Regular cardiac myocyte (primary cell): ENCODE measurements at places on chromosomes 4 and X. TPM values are rescaled to one million over a fixed set of nuclear protein-coding genes. Genes with fewer than 3 reads are reported as not detected.

Gene NEIL3
- total RNA-seq = 2.0 and 15.0 TPM in 2 replicates

Gene PDGFRA
- total RNA-seq = 295 and 354 TPM in 2 replicates

Gene KDR
- total RNA-seq = 8.7 and 33.7 TPM in 2 replicates

Gene SAGE1
- not detected in 2 replicates for total RNA-seq

Gene PNMA6F
- total RNA-seq = not detected in 2 replicates

Gene ADRA2C
- total RNA-seq = 0.85 and 1.9 TPM in 2 replicates

Gene SHISA3
- 0.38 and 1.7 TPM in 2 replicates for total RNA-seq

Gene FAM149A
- total RNA-seq = 2.3 and 8.2 TPM in 2 replicates

Gene SNCA
- total RNA-seq = 0.56 and 0.96 TPM in 2 replicates

Gene PAGE5
- total RNA-seq = not detected in 2 replicates

Gene ANOS1
- 2.1 and 6.5 TPM in 2 replicates for total RNA-seq

Gene LDOC1
- total RNA-seq = 4.2 and 4.6 TPM in 2 replicates

Gene FANCB
- total RNA-seq = 5.4 and 13.4 TPM in 2 replicates

Gene TXK
- 0.19 TPM in 1 of 2 replicates, not detected in the other for total RNA-seq

Gene ARMCX2
- 112 and 123 TPM in 2 replicates for total RNA-seq

Gene GATA1
- not detected in 2 replicates for total RNA-seq

Gene NIPAL1
- total RNA-seq = 1.4 and 2.9 TPM in 2 replicates

Gene RTL5
- total RNA-seq = 2.0 and 3.3 TPM in 2 replicates

Gene MTNR1A
- total RNA-seq = not detected in 2 replicates

Gene FGD1
- 2.0 and 4.6 TPM in 2 replicates for total RNA-seq

Gene CSAG3
- not detected in 2 replicates for total RNA-seq

Gene TNIP3
- 0.38 and 0.56 TPM in 2 replicates for total RNA-seq

Gene SPANXC
- not detected in 2 replicates for total RNA-seq

Gene FAT1
- total RNA-seq = 185 and 230 TPM in 2 replicates

Gene GPRIN3
- 0.56 and 0.58 TPM in 2 replicates for total RNA-seq

Gene SOWAHB
- total RNA-seq = not detected in 2 replicates

Gene CPLX1
- total RNA-seq = not detected in 2 replicates

Gene ESX1
- not detected in 2 replicates for total RNA-seq
